Nasal cavity respiratory epithelium epithelial cell of viscerocranial mucosa (primary cell): ENCODE measurements at places on chromosomes 3 and 15. TPM values are rescaled to one million over a fixed set of nuclear protein-coding genes. Genes with fewer than 3 reads are reported as not detected.

FBXL2 gene
- 7.2 and 20.6 TPM in 2 replicates for total RNA-seq

C3orf20 gene
- total RNA-seq, result not detected in 2 replicates

NANOGP8 gene
- total RNA-seq, result 0.07 TPM in 1 of 2 replicates, not detected in the other

LRTM1 gene
- total RNA-seq, result not detected in 2 replicates

SETD2 gene
- total RNA-seq, result 32.8 and 59.8 TPM in 2 replicates

ROPN1 gene
- not detected in 2 replicates for total RNA-seq

GOLGA8J gene
- total RNA-seq, result not detected in 2 replicates
